ENCODE measurements at places on chromosomes 3 and 15.

DNA sequence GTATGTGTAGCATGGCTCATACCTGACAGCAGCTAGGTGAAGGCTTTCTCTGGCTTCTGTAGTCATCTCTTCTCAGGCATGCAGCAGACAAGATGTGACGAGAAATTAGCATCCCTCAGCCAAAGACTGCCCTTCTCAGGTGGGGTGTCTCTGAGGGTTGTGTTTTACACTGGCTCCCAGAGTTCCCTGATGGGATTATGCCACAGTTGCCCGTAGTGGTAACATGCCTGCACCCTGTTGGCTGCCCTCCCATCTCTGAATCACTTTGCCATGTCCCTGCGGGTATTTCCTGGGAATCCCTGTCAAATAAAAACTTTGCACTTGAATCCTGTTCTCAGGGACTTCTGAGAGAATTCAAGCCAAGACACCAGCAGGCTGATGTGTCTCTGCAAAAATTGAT is 70.5 kb downstream of the LRTM1 start:
- no peak for DNase-seq

DNA sequence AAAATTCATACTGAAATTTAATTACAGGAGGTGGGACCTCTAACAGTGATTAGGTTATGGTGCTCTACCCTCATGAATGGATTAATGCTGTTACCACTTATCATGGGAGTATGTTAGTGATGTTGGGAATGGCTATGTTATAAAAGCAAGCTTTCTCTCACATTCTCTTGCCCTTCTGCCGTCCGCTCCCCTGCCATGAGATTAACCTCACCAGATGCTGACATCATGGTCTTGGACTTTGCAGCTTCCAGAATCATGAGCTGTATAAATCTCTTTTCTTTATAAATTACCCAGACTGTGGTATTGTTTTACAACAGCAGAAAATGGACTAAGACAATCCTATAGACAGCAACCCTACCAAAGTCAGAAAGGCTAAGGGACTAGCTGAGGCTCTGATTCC is 884.8 kb downstream of the FHIT start:
- no peak for DNase-seq

DNA sequence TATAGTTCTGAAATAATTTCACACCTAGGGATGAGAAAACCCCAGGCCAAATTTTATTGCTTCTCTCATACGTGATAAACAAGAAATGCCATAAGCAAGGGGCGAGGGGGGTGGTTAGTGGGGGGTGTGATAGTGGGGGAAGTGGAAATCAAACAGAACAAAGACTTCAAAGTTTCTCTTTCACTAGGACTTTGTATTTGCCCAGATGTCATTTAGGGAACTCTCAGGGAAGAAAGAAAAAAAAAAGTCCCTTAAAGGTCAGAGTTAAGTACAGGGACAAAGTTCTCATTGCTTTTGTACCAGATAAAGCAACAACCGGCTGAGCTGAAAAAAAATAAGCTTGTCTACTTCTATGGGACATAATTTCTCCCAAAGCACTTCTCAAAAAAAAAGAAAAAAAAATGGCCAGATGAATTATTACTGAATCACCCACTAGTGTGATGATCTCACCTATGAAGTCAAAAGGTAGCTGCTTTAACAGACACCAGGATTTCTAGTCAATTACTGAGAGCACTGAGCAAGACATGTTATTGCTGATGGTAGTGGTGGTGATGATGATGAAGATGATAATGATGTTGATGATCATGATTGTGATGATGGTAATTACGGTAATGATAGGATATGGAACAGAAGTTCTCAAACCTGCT is 56.2 kb downstream of the FHIT start:
- DNase-seq: no peak

GRCh38 chr3:188539631-188540194 is 385.8 kb downstream of the LPP start:
- DNase-seq: no peak

DNA sequence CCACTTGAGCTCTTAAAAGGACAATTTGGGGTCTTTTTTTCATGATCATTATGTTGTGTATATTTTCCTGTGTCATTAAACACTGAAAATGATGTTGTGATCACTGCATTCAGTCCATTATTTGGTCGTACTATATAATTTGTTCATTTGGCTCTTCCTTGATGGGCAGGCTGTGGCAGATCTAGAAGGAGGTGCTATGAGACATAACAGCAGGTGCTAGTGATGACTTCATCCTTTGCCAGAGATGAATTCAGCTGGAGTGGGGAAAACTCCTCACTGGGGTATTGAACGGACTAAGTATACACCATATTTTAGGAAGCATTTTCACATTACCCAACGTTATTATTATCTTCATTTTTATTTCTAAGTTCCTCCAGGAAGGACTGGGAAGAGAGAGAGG is 12.0 kb downstream of the CMTM7 start:
- no peak for DNase-seq

- no peak for DNase-seq
Observed at GRCh38 chr3:170522201-170522600, 63.7 kb downstream of the SLC7A14 start.

DNA sequence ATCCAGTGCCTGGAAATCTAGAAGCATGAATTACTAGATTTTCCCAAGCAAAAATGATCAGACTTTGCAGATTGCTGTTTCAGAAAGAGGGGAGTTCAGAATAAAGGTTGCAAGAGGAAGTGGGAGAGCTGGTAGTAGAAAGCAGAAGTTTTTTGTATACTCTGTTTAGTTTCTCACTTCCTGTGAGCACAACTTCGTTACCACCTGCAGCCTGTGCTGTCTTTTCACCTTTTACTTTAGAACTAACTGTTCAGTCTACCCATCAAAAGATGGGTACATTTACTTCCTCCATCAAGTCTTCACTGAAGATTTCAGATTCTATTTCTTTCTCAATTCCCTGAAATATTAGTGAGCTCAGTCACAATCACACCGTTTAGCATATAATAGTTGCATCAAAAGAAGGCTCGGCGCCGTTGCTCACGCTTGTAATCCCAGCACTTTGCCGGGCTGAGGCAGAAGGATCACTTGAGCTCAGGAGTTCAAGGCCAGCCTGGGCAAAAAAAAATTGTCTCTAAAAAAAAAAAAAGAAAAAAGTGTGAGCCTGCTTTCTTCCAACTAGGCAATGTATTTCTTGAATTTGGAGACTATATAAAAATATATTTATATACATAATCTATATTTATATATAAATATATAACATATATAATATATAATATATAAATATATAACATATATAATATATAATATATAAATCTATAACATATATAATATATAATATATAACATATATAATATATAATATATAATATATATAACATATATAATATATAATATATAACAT is 1.8 kb upstream of the CEP97 start:
- DNase-seq: no peak

DNA sequence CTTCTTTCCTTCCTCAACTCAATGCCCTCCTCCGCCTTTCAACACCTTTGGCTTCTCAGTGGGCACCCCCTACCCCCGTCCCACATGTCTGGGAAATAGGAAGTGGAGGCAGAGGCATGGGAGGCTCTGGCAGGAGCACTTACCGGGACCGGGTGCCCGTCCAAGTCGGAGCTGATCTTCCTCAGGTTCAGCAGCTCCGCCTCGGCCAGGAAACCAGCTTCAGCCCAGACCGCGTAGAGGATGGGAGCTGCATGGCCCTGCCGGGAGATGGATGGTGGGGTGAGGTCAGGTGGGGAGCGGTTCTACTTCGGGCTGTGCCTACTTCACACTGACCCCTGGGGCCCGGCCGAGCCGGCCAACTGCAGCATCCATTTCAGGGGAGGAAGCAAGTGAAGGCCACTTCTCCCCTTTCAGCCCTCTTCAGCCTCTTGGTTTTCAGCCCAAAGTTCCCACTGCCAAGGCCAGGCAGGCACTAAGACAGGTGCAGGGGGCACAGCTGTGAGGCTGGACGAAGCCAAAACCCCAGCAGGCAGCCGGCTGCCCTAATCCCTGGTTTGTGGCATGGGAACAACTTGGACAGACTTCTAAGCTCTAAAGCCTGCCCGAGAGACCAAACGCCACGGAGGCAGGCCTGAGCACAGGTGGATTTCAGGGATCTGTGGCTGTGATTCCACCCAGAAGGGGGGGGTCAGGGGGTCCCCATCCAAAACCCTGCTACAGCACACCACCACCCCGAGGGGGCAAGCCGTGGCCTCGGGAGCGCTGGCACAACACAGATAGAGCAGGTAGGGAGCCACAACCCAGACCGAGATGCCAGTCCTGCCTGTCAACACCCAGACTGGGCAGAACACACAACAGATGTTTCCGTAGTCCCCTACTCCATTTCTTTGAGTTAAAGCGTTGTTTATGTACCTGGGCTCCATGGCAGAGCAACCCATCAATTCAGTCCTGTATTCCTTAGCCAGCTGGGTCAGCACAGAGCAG is 14.5 kb downstream of the TKT start:
- no peak for DNase-seq

- DNase-seq: no peak
Observed at GRCh38 chr3:117217355-117217754, 507.8 kb downstream of the TUSC7 start.

DNA sequence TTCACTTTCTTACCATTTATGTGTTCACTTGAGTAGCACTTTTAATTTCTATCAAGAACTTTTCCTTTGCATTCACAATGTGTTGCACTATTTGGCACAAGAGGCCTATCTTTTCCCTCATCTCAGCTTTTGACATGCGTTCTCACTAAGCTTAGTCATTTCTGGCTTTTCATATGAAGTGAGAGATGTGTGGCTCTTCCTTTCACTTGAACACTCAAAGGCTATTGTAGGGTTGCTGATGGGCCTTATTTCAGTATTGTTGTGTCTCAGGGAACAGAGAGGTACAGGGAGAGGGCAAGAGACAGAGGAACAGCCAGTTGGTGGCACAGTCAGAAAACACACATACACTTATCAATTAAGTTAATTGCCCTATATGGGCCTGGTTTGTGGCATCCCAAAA is 127.4 kb upstream of the MLF1 start:
- DNase-seq: peak; percentile 50

DNA sequence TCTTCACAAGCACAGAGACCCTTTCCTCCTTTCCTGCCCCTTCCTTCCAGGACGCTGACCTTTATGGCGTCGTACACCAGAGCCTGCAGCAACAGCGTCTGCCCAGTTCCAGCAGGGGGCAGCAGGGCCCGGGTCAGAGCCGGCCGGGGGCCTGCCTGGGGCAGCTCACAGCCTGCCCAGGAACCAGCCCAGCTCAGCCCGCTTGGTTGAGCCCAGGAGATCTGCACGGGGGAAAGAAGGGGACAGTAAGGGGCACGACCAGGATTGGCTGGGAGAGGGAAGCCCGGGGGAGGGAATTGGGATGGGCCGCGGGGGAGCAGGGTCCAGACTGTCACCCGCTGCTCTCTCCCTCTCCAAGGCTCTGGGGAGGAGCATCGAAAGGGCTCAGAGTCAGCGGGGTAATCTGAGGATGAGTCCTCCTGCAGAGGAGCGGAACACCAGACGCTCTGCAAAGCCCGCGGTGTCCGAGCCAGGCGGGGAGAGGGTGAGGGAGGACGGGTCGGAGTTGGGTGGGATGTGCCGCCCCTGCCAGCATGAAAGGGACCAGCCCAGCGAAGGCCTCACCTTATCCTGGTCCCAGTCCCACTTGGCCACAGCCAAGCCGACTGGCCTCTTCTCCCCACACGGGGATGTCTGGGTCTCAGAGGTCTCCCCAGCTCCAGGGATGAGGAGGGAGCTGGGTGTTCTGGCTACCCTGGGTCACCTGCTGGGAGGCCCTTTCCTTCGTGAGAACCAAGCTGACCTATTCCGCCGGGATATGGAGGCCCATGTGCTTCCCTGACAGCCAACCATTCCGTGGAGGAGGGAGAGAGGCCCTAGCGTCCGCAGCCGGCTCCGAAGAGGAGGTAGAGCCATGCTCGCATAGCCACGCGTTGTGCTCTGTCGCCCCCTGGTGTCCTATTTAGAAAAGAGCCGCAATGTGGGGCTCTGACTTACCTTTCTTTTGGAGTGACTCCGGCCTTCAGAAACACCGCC is 7.4 kb upstream of the IGDCC3 start:
- DNase-seq: peak; percentile 78

DNA sequence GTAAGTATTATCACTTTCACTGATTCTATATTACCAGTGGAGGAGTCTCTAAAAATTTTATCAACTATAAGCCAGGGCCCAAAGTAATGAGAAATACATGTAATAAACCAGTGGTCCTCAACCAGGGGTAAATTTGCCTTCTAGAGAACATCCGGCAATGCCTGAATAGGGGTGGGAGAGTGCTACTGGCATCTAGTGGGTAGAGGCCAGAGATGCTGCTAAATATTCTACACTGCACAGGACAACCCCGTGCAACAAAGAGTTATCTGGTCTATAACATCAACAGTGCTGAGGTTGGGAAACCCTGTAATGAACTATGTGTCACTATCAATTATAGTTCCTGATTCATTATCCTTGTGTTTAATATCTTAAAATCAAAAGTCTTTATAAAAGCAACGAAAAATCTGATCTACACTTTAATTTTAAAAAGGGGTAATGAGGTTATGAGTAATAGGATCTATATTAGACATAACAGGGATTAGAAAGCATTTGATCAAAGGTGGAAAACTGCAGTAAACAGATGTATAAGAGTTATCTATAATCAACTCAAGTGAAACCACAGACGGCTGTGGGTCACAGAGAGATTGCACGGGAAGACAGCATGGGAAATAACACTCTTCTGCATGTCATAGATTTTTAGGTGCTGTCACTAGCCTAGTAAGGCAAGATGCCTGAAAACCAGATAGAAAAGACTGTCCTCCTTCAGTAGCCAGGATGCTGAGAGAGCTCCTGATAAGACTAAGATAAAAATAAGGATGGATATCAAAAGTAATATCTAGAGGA is 2.0 kb downstream of the LYSMD2 start:
- DNase-seq: peak; percentile 40

GRCh38 chr3:182711261-182711683 is 82.0 kb upstream of the ATP11B start:
- DNase-seq: no peak

DNA sequence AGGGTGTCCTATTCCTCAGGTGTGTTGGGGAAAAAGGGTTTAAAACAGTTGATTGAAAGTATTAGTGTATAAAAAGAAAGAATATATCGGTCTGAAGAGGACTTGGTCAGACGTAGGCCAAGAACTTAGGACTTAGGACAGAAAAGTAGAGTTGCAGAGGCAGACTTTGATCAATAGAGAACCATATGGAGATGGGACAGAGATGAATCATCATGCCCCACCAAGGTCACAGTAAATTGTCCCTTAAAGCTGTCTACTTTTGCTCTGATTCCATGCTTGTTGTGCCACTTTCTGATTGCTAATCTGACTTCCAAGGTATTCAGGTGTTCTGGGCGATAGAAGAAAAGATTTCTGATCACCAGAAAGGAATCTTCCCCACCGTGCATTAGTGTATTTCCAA is 52.9 kb upstream of the ZDHHC23 start:
- no peak for DNase-seq
